ENCODE measurements at places on chromosomes 4 and X.

DNA sequence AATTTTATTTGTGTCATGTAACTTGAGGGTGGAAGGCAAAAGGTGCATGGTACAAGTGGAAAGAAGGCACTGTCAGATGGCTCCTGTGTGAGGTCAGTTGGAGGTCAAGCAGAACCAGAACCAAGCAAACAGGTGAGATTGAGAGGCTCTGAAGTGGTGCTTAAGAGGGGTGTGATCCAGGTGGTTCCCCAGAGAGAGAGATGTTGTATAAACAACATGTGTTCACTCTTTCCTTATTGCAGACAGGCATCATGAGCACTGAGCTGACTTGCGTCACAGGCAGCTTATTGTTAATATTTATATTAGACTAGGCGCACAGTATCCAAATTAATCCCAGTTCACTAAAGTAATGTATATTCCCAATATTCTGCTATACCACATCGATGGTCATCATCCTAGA lies 56.8 kb downstream of the CXCL13 start:
- DNase-seq, result no peak

DNA sequence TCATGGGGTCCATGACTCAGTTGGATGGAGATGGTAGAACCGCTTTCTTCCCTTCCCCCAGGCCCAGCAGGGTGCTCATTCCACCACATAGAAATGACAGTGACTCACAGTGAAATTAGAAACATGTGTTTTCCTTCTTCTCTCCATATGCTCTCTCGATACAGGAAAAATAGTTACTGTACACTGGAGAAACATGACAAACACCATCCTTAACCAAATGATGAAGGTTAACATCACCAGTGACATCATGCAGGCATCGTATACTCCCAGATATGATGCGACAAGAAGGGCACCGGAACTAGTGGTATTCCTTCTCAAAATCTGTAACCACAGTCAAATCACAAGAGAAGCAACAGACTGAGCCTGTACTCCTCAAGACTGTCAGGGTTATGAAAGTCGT lies 11.7 kb upstream of the RAB40A start:
- no peak for DNase-seq

DNA sequence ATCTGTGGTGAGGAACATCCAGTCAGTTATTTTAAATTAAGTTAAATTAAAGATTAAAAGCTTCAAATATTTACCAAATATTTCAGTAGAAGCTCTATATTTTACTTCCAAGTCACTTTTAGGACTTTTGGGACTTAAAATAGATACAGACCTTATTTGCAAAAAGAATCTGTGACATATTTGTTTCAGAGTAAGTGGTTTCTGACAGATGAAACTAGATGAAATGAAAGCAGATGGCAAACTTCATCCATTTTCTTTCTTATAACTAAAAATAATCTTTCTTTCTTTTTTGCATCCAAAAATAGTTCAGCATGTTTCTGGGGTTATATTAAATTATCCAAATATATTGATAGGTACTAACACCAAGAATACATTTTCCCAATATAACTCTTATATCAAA lies 6.6 kb upstream of the UTP3 start:
- DNase-seq, result no peak

DNA sequence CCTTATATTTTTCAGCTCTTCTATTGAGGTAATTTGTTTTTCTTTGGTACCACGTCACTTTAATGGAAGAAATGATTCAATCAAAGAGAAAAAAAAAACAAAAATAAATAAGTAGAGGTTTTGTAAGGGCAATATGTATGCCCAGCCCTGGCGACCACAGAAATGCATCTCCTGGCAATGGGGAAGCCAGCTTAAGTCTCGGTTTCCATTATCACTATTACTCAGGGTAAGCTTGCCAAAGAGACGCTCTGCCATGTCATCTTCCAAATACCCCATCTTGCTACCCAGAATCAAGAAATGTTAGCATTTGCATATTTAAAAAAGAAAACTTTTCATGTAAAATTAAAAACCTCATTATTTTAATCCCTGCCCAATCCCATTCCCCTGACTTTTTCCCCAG lies 68.8 kb downstream of the FAM47C start:
- no peak for DNase-seq

DNA sequence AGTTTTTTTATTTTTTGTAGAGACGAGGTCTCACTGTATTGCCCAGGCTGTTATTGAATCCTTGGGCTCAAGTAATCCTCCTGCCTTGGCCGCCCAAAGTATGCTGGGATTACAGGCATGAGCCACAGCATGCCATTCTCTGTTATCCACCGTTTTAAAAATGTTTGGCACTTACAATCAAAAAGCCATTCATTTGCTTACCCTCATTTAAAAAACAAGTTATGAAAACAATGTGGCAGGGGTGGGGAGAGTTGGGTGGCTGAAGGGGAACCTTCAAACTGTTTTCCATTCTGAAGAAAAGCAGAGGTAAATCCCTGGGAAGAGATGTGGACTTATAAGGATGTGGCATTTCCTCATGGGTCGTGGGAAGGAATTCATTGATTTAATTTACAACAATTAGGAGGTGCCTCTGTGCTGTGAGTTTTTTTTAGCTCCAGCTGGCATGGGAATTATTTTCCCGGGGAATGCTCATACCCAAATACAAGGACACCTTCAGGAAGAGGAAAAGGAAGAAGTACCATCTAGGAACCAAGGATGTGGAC lies 103.5 kb downstream of the MID1 start:
- no peak for DNase-seq

- DNase-seq, result no peak
Observed at GRCh38 chr4:147547314-147548056, 66.6 kb downstream of the EDNRA start.
